ENCODE measurements at places on chromosomes 1 and 21.
A peak's percentile ranks its signal among the peaks of the same experiment; 100 is the strongest.

GRCh38 chr1:41540886-41541591 is 56.6 kb upstream of the EDN2 start:
- no peak for DNase-seq

DNA sequence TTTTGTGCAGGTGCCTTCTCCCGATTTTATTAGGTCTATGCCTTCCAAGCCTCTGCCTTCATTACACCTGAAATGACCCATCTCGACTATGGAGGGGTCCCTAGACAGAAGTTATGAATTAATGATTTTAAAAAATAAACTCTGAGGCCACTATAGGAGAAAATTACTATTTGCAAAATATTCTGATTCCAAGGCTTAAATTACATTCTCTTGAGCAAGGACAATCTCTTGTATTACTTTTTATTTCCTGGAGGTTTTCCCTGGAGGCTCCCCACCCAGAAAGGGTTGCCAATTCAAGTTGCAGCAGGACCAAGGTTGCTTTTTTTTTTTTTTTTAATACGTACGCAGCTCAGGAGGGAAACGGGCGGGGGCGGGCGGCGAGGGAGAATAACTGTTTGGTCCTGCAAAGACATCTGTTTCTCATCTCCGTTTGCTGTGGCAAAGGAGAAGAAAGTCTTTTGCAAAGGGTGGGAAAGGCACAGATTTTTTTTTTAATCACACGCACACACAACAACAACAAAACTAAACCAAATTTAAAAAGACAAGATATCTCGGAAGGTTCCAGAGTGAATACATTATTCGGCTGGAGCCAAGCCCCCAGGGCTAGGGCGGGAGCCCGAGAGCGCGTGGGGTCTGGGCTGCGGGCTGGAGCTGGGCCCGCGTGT is 618 bp upstream of the SERTAD4 start:
- DNase-seq = no peak

DNA sequence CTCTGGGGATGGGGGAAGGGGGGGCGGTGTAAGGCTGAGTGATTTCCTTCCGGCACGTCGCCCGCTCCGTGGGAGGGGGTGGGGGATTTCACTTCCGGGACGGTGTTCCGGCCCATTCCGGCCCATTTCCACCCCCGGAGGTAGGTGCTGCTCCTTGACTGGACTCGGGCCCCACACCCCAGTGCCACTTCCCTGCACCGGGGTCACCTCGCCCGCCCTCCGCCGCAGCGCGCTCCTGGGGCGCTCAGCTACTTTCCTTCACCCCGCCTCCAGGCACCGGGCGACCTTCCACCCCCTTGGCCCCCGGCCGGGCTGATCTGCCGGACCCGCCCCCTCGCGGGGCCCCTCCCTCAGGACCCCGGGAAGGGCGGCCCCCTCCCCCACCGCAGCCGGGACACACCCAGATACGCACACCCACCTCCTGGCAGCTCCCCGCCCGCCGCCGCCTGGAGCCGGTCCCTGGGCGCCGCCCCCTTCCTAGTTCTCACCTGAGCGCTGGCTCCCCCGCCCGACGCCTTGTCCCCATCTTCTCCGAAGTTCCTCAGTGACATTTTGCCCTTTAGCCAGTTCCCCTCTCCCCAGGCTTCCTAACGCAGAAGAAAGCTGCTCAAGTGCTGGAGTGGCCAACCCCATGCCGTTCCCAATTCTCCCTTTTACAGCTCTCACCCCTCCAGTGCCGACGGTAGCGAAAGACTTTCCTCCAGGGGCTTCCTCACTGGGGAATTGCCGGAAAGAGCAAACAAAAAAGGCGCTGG is at the start of gene ZBTB37:
Gene ZBTB37 (plus strand): TSS at position 115 of the 755 bp plus-strand sequence. CDS start 1,846 bp downstream, outside the sequence.
- DNase-seq = peak; percentile 61

DNA sequence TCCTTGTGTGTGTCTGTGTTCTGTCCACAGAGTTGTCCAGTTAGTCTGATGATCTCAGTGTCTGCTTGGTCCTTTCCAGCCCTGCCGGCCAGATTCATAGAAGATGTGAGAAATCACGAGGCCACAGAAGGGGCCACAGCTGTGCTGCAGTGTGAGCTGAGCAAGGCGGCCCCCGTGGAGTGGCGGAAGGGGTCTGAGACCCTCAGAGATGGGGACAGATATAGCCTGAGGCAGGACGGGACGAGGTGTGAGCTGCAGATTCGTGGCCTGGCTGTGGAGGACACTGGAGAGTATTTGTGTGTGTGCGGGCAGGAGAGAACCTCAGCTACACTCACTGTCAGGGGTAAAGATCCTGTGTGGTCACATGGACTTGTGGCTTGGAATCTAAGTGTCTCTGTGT is 95.8 kb downstream of the OBSCN start:
- no peak for DNase-seq

GRCh38 chr1:180268556-180269075 is 38.6 kb downstream of the LHX4 start:
- no peak for DNase-seq

GRCh38 chr1:98963064-98963758 is 41.5 kb downstream of the PLPPR5 start:
- DNase-seq = no peak

- DNase-seq = no peak
Observed at GRCh38 chr21:34618941-34619340, 4.0 kb upstream of the RCAN1 start.

DNA sequence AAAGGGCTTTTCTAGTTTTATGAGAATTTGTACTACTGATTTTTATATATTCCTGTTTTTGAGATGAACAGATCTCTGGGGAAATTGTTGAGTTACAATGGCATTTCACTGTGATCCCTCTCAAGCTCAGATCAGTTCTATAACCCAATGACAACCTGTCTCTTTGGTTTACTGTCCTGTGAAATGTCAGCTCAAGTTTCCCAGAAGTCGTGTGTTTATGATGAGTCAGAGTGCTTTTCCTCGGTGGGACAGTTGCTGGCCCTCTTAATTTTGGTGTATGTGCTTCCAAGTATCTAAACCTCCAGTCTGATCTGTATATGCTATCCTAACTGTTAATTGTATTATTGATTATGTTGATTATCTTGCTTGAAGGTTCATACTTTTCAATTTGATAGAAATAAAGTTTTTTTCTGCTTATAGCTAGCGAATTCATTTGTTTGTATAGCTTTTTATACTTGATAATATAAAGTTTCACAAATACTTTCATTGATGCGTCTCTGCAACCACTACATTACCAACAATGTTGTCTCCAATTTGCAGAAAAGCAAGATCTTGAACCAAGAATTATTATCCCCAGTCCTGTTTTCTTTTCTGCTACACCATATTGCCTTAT is 77.5 kb upstream of the DNAJC6 start:
- DNase-seq = no peak

DNA sequence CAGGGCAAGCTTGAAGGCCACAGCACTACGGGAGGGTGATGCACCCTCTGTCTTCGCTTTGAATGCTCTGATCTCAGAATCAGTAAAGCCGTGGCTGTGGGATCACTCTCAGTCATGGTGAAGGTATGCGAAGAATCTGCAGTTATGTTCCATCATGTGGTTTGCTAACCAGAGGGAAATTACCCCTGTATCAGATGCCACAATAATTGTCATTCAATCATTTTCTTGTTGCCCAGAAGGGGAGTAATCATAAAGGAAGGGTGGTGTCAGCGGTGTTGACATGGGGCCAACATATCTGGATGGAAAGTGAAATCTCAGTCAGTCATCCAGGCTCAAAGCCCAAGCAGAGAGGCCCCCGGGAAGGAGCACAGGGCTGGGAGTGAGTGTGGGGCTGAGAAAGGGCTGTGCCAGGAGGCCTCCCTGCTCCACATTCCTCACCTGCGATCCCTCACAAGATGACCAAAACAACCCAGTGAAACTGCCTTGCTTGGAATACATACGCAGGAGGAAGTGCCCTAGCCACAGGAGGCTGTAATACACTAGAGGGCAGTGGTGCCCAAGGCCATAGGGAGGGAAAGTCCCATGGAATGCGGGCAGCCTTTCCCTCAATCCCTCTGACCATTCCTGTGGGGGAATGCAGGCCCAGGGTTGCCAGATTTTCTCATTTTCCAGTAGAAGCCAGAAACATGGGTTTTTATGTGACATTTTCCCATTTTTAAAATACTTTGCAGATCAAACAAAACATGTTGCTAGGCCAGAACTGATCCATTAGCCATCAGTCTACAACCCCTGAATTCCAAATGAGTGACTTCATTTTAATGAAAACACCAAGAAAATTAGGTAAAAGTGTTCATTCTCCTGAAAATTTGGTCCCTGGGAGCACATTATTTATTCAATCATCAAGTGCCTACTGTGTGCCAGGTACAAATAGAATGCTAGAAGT is 95.7 kb upstream of the VANGL1 start:
- peak; percentile 49 for DNase-seq

GRCh38 chr1:110040548-110040947 is 6.1 kb downstream of the STRIP1 start:
- no peak for DNase-seq

- DNase-seq = no peak
Observed at GRCh38 chr1:67575861-67576260, 109.1 kb upstream of the GADD45A start.

DNA sequence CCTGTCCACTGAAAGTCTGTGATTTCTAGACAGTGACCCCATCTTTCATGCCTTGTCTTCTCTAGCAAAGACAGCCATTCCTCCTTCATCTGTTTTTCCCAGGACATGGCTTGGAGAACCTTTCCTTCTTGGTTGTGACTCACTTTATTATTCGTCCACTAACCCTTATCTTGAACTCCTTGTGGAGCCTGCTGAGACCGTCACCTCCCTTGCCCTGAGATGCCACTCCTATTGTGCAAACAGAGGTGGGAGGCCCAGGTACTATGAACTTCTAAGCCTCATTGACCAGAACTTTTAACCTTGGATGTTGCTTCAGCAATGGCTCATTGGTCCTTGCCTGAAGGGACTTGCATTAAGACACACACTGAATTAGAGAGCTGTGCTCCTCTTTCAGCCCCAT is 117.5 kb downstream of the FOXD2 start:
- no peak for DNase-seq

DNA sequence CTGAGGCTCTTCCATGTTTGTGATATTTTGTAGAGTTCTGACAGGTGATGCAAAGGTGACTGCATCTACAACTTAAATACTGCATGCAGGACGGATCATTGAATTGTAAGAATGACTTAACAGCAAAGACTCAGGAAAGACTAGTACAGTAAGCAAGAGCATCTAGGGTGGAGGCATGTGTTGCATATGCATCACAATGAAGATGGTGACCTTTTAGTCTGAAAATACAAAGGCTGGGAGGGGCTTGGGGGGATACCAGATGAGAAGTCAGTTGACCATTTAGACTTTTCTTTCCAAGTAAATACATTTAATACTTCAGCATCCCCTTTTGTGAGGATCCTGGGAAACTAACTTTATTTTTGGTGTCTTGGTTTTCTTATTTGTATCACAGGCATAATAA is 145.5 kb downstream of the NUF2 start:
- DNase-seq = no peak

DNA sequence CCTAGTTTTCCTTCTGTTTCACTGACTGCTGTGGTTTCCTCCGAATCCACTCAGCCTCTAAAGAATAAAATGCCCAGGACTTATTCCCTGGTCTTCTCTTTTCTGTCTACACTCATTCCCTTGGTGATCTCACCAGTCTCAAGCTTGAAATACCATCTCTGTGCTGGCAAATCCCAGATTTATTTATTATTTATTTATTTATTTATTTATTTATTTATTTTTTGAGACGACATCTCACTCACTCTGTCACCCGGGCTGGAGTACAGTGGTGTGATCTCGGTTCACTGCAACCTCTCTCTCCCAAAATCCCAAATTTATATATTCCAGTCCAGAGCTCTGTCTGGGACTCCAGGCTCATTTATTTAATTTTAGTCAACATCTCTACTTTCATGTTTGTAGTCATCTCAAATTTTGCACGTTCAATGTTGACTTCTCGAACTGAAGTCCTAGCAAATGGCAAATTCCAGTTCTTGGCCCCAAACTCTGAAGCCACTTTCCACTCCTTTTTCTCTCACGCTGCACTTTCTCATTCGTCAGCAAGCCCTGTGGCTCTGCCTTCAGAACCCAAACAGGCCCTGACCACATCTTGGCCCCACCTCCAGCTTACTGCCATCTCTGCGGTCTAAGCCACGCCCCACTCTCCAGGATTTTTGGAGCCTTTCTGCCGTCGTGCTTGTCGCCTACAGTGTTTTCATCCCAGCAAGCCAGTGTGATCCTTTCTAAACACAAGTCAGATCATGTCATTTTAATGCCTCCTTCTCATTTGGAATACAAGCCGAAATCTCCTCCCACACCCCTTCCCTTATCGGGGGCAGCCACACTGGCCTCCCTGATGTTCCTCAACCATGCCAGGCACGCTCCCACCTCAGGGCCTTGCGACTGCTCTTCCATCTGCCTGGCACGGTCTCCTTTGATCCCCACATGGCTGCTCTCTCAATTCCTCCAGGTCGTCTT is 14.2 kb upstream of the TENT5B start:
- no peak for DNase-seq

GRCh38 chr1:58264462-58264861 is 282.1 kb downstream of the OMA1 start:
- no peak for DNase-seq

- DNase-seq = no peak
Observed at GRCh38 chr1:74463333-74463988, 49.0 kb downstream of the LRRC53 start.

DNA sequence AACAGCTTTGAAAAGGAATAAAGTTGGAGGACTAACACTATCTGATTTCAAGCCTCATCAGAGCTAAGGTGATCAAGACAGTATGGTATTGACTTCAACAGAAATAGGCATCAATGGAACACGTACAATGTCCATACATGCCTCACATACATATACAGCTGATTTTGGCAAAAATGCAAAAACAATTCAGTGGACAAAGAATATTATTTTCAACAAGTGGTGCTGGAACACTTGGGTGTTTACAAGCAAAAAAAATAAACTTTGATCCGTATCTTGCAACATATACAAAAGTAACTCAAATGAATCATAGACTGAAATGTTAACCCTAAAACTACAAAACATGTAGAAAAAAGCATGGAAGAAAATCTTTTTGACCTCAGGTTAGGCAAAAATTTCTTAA is 141.9 kb upstream of the ZC3H11B start:
- DNase-seq = no peak

- DNase-seq = no peak
Observed at GRCh38 chr1:47942240-47942629, 55.0 kb downstream of the TRABD2B start.

- DNase-seq = no peak
Observed at GRCh38 chr1:174337000-174337681, 110.6 kb upstream of the GPR52 start.

DNA sequence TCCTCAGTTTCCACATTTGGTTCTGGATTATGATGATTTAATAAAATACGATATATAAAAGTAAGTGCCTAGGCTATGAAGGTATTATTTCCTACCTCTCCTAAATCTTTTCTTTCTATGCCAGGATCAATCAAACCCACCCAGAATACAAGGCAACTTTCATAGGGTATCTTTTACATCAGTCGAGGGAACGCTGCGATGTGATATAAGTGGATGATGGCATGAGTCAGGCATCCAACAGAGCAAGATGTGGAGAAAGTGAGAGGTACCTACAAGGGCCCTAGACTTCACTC is 781 bp downstream of the TTLL7 start:
- DNase-seq = no peak

Measured in HuH-7.5 (cell line).